ENCODE measurements at places on chromosomes 13 and 19.

DNA sequence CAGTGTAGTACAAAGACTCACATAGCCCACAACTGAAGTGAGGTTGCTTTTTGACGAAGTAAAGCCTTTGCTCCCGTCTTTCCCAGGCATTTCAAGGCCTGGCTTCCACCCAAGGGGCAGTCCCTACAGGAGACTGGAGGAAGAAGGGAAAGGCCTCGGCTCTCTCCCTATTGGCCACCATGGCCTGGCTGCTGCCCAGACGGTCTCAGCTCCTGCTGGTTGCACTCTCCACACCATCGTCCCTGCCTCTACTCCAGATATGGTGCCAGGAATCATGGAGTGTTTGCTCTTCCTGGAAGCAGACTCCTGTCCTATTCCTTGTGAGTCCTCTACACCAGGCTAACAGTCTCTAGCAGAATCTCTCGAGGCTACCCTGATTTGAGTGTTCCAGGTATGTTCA is 124.1 kb upstream of the UQCRFS1 start:
- DNase-seq, result no peak

DNA sequence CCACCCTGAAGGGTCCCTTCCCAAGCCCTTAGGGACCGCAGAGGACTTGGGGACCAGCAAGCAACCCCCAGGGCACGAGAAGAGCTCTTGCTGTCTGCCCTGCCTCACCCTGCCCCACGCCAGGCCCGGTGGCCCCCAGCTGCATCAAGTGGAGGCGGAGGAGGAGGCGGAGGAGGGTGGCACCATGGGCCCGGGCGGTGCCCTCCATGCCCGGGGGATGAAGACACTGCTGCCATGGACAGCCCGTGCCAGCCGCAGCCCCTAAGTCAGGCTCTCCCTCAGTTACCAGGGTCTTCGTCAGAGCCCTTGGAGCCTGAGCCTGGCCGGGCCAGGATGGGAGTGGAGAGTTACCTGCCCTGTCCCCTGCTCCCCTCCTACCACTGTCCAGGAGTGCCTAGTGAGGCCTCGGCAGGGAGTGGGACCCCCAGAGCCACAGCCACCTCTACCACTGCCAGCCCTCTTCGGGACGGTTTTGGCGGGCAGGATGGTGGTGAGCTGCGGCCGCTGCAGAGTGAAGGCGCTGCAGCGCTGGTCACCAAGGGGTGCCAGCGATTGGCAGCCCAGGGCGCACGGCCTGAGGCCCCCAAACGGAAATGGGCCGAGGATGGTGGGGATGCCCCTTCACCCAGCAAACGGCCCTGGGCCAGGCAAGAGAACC is 1.5 kb downstream of the EGLN2 start:
- DNase-seq, result no peak

DNA sequence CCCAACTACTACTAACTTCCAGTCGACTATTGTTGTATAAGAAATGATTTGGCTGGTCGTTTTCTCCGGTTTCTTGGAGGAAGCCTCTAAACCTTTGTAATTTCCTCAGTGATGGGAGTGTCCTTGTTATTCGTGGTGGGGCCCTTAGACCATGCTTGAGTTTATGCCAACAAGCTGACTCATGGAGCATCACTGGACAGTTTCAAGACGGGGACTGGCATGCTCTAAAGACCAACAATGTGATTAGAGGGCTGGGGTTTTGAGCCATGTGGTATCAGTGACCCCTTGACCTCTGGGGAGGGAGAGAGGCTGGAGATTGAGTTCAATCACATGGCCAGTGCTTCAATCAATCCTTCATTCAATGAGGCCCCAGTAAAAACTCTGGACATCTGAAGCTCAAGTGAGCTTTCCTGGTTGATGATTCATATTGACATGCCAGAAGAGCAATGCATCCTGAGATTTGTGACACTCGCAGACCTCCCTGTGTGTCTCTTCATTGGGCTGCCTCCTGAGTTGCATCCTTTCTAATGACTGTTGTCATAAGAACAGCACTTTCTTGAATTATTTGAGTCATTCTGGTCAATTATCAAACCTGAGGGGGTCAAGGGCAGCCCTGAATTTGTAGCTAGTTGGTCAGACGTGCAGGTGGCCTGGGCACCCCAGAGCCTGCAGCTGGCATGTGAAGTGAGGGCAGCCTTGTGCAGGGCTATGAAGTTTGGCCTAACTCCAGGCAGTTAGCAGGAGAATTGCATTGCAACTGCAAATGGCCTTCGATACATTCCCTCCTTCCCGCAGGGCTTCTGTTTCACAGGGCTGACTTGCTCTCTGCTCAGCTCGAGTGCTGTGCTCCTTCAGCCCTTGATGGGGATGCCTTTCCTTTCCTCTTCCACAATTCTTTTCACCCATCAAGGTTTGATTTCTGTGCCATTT is 246.5 kb downstream of the FGF9 start:
- no peak for DNase-seq

GRCh38 chr19:18438331-18439024 is 545 bp upstream of the ISYNA1 start:
- DNase-seq, result no peak

DNA sequence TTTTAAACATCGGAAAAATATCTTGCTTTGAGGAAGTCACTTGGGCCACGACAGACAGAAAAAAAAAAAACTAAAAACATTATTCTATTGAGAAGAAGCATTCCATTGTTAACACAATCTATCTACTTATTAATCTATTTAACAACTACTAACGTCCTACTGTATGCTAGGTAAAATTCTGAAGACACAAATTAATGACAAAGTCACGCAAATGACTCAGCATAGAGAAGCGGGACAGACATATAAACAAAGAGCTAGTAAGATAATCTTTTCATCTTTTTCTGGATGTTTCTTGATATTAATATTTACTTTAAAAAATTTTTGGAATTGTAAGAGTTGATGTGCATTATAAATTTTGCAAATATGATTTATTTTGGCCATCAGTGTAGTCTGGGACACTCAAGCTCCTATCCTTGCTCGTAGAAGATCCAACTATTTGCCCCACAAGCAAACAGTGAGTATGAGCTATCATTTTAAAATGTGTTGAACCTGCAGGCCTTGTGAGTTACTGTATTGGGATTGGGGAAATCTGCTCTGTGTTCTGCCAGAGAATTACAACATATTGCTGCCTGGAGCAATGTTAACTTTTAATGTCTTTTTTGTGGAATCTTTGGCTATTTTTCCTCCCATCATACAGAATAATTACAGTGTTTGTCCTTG is 109.1 kb downstream of the PCDH9 start:
- DNase-seq, result no peak

DNA sequence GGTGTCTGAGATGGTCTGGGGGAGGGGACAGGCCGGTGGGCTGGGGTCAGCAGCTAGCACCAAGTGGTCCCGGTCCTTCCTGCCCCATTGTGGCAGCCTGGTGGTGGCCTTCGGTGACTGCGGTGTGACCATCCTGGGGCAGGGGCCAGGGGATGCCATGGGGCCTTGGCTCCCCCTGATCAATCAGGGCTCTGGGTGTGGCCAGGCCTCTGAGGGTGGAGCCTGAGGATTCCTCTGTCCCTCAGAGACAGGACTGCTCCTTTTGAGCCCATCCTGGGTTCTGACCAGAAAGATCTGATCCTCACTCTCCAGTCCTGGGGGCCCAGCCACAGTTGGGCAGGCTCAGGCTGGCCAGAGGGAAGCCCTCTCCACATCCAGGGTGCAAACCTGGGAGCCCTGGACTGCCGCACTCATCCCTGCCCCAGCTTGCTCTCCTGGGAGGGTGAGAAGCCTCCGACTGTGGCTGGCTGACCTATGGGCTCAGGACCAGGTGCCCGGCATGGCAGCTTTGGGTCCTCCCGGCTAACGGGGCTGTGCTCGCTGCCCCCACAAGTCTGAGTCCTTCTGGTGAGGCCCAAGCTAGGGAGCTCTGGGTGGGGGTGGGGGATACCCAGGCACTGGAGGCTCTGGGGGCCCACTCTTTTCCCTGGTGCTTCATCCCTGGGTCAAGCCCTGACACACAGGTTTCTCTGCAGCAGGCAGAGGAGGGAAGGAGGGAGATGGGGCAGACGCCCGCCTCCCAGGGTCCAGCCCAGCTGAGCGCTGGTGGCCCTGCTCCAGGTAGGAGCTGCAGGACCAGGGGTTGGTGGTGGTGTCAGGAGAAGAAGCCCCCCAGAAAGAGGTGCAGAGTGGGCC is 59.5 kb downstream of the IER2 start:
- DNase-seq, result no peak

DNA sequence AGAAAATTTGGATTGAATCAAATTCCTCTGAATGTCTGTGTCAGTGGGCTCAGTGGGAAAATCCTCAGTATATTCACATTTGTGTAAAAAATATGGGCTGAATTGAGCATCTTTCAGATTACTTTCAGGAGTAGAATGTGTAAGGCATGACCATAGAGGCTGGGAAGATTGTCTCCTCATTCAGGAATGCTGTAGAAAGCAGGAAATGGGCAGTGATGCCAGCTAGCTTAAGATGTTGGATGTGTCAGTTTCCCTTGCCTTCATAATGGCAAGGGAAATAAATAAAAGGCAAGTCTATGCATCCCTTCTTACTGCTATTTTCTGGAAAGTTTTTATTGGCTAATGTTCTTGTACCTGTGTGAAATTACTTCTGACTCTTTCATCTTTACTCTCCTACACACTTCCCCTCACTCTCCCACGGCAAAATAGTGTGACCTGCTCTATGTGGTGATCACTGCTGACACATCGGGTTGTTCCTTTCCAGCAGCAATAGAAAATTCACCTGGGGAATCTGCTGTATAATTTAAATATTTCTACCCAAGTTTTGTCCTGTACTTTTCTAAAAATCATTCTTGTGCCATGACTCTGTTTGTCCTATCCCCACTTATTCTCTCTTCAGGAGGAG is 103.2 kb downstream of the LMO7 start:
- DNase-seq, result no peak

DNA sequence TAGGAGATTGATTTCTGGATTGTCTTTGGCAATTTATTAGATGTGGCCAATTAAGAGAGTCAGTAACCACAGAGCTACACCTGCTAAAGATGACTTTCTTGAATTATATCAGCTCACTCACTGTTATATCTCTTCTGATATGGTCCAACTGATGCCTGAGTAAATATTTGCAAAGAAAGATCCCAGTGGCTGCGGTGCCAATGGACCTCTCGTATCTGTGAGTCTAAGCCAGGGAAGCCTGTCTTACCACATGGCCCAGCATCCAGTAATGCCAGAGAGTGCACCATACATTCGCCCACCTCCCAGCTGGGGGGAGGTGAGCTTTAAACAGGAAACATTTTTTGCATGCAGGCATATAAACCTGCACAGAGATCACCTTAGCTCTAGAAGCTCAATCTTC is 82.7 kb upstream of the SLC15A1 start:
- DNase-seq, result no peak

Measured in MV-4-11 (cell line).